NCI-H2171 (cell line): ENCODE measurements at places on chromosomes 13 and 19.

DNA sequence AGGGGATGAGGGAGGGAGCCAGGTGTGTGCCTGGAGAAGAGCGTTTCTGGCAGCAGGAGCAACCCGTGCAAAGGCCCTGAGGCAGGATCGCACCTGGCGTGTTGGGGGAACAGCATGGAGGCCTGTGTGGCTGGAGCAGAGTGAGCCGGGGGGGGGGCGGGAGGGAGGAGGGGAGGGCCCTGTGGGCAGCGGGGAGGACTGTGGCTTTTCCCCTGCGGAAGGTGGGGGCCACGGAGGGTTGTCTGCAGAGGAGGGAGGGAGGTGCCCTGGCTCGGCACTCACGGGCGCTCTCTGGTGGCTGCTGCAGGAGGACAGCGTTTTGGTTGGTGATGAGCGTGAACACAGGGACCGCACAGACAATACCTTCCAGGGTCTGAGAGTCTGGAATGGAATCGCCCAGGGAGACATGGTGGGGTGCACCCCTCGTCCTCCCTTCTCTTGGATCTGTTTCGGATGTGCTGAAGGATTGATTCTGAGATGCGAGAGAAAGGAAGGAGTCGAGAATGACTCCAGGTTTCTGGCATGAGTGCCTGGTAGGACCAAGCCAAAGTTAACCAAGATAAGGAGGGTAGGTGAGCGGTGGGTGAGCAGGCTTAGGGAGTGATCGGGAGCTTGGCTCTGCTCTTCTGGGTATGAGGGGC lies 6.5 kb downstream of the RAB11B start:
- DNase-seq = no peak

DNA sequence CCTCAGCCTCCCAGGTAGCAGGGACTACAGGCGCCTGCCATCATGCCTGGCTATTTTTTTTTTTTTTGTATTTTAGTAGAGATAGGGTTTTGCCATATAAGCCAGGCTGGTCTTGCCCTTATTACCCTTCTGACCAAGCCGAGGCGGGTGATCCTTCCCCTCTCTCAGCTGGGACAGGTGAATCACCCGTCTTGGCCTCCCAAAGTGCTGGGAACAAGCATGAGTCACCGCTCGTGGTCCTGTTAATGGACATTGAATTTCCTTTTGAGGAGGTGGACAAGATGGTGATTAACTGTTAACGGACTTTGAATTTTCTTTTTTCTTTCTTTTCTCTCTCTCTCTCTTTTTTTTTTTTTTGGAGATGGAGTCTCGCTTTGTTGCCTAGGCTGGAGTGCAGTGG lies 10.6 kb downstream of the CD70 start:
- DNase-seq = no peak

DNA sequence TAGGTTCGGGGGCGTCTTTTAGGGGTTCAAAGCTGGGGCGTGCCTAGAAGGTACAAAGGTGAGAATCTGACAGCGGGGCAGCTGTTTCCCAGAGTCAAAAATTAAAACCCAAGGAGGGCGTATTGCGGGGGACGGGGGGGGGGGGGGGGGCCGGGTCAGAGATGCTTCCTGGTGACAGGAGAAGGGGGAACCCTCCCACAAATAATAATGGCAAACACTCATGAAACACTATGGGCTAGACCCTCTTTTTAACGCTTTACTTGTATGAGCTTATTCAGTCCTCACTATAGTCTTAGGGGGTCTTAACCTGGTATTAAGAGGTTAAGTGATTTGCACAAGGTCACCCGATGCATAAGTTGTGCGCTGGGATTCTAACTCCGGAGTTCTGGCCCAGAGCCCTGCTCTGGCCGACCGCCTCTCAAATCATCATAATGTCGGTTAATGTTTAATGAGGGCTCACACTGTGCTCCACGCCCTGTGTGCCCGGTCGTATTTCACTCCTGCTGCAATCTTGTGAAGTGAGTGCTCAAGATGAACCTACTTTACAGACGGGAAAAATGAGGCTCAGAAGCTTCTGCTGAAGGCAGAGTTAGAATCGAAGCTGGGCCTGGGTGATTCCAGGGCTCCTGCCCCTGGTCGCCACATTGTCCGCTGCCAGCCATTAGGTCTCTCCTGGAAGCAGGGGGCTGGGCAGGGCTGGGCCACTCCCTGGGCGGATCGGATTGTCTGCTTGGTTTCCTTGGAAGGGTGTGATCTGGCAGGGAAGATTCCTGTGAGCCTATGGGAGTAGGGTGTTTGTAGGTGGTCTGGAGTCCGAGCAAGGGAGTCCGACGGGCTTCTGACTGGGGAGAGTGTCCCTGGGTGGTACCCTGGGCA lies 964 bp downstream of the PAK4 start:
- no peak for DNase-seq

GRCh38 chr19:55867101-55867500 lies 30.8 kb downstream of the NLRP4 start:
- DNase-seq = peak; percentile 24

DNA sequence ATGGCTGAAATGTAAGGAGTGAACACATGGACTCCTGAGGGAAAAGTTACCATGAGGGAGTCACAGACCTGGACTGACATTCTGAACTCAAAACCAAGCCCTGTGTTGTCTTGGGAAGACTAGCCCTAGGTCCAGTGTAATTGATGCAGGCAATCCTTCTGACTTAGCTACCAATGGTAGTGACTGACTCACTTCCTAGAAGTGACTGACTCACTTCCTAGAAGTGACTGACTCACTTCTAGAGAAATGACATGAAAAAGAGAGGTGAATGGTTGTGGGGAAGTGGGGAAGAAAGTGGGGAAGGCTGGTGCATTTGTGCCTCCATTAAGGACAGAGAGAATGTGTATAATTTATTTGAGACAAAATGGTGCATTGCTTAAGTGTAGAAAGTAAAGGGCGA lies 49.9 kb downstream of the EDNRB start:
- no peak for DNase-seq
